ENCODE measurements at places on chromosomes 5 and 9. TPM values are rescaled to one million over a fixed set of nuclear protein-coding genes. Genes with fewer than 3 reads are reported as not detected.

GRCh38 chr9:120885958-120886357 lies 9.0 kb upstream of the PHF19 start:
- peak; percentile 53 for DNase-seq

GRCh38 chr9:85917756-85918155 lies 23.2 kb upstream of the NAA35 start:
- DNase-seq, result no peak

DNA sequence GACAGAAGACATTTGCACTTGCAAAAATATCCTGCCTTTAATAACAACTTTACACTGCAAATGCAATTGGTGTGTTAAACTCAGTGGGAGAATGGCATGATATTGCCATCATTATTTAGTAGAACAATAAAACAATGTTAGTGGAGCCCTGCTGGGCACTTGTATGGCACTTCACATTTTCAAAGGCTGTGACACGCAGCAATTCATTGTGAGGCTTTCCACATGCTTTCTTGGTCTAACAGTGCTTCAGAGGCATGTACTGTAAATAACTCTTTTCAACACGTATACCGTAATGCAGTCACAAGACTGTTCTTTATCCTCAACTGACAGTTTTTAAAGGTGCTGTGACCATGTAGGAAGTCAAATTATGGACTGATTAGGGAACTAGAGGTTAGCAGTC lies 155.5 kb upstream of the EPB41L4A start:
- DNase-seq, result no peak

- DNase-seq, result no peak
Observed at GRCh38 chr9:133543772-133544467, 9.4 kb downstream of the ADAMTSL2 start.

DNA sequence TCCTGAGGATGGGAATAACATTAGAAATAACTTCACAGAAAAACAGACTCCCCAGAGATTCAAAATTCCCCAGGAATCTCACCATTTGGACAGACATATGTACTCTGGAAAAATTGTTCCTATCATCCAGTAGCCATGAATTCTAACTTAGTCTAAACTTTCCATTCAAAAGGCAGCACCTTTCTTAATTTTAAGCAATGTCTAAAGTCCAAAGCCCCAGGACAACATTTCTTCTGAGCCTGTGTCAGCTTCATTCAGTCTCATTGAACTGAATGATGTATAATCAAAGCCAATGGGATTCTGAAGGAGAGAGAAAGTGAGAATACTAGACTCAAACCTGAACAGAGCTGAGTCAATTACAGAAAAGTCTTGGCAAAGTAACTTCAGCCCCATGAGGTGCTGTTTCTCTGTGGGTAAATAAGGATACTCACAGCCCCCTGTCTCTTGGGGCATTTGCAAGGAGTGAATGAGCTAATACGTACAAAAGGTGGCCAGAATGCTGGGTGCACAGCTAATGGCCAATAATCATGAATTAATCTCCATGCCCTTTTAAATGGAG lies 140.6 kb downstream of the SEMA5A start:
- DNase-seq, result no peak

- peak; percentile 46 for DNase-seq
Observed at GRCh38 chr5:152560512-152561137, 155.5 kb upstream of the NMUR2 start.

DNA sequence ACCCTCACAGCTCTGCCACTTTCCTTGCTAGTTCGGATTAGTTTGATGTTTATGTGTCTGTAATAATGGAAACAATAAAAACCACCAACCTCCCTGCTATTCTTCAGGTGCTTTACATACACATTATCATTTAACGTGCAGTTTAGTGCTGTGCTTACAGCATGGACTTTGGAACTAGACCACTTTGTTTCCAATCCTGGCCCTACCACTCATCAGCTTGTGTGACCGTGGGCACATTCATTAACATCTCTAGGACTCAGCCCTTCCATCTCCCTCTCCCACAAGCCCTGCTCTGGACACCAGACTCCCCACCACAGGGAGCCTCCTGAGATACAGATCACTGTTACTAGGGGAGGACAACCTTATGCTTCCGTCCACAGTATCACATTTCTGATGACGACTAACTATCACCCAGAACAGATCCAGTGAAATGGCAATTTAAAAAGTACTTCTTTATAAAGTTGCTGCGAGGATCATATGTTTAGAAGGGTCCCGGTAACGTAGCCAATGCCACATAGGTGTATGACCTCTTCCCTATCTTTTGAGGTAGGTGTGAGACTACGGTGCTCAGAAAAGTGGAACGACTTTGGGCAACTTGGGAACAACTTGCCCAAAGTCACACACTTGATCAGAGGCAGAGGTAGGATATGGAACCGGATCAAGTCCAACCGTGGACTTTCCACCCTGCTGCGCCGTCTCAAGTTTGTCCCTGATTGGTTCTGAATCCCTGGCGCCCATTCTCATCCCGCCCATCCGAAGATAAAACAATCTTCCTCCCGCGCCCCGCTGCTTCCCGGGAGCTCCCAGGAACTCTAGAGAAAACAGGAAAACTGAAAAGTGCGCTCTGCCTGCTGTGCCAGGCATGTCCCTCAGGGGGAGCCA lies 132.4 kb upstream of the NIPBL start:
- DNase-seq, result no peak

- no peak for DNase-seq
Observed at GRCh38 chr5:178353461-178353860, 120.9 kb upstream of the PHYKPL start.

GRCh38 chr5:66881480-66882161 lies 285.4 kb downstream of the MAST4 start:
- no peak for DNase-seq

INSL4 gene
- not detected for total RNA-seq

HAVCR2 gene
- 3.7 TPM for total RNA-seq

MYMK gene
- not detected for total RNA-seq

MAPK9 gene
- 45.7 TPM for total RNA-seq

Data from OCI-LY7 (cell line).